Cerebellar nuclear complex (tissue), 1 donor: ENCODE measurements at places on chromosomes 13 and 19.

GRCh38 chr19:48544856-48545750, 6.9 kb upstream of the SULT2B1 start:
- DNase-seq = no peak

DNA sequence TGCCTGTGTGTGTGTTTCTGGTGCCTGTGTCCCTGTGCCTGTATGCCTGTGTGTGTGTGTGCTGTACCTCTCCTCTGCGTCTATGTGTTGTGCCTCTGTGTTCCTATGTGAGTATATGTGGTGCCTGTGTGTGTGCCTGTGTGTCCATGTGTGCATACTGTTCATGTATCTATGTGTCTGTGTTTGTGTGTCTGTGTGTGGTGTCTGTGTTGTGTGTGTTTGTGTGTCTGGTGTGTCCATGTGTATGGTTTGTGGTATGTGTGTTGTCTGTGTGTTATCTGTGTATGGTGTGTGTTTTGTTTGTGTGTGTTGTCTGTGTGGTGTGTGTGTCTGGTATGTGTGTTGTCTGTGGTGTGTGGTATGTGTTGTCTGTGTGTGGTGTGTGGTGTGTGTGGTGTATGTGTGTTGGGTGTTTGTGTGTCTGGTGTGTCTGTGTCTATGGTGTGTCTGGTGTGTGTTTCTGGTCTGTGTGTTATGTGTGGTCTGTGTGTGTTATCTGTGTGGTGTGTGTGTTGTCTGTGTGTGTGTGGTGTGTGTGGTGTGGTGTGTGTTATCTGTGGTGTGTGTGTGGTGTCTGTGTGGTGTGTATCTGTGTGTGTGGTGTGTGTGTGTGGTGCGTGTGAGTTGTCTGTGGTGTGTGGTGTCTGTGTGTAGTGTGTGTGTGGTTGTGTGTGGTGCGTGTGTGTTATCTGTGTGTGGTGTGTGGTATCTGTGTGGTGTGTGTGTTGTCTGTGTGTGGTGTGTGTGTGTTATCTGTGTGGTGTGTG, 20.4 kb downstream of the HDGFL2 start:
- DNase-seq = no peak

DNA sequence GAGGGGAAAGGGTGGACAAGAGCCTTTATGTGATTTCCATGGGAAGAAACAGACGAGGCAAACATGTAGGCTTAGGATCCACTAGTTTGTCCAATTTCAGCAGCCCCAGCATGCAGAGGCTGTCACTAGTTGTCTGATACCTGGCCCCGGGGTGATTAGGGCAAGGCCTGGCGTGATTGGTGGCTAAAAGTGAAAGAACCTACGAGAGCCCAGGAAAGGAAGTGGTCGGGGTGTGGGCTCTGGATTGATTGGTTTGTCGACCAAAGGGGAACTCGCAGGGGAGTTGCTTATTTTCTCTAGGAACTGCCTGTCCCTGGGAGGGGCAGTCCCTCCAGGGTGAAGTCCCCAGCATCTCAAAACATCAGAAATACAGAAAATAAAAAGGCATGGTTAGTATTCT, 64.2 kb upstream of the UQCRFS1 start:
- DNase-seq = no peak

DNA sequence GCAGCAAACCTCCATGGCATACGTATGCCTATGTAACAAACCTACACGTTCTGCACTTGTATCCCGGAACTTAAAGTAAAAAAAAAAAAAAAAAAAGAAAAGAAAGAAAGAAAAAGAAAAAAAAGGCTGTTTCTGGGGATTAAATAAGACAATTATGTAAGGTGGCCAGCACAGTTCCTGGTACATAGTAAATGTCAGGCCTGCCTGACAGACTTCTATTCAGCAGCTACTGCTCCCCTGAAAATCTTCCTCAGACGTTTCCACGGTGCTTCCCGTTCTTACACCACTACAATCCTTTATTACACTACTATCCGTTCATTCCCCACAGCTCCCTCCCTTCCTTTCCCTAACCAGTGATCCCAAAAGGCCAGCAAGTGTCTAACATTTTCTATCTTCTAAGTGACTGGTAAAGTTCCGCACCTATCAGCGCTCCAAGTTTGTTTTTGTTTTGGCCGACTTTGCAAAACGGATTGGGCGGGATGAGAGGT, 636 bp upstream of the RB1 start:
- DNase-seq = no peak

DNA sequence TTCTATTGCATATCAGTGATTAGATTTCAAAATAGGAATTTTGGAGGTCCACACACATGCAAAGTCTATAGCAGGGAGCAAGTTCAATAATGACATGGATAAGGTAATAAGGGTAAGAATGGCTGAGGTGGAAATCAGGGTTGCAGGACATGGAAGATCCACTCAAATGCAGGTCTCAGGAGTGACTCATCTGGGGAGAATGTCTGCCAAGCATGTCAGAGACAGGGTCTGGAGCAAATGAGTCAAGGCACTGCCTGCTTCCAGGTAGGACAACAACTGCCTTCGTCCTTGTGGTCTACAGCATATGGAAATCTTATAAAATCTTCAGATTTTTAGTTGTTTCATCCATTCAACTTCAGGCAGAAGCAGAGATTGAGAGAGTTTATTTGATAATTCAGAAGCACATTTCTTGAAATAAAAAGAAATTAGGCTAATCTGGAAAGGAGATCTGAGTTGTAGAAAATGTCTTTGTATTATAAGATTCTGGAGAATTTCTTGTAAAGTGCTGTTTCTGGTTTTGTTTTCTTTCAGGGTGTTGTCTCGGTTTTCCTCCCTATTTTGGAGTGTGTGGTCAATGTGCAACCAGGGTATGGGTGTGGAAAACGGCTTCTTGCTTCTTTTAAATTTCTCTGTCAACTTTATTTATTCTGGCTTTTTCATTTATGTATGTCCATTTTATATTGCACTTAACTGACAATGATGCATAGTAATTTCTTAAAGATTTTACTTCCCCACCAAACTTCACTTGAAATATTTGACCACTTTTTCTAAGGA, 748.8 kb downstream of the LIG4 start:
- DNase-seq = no peak

GRCh38 chr19:3459089-3459881, 21.0 kb downstream of the SMIM24 start:
- DNase-seq = no peak

GRCh38 chr13:39663958-39664357, 8.5 kb downstream of the COG6 start:
- no peak for DNase-seq

DNA sequence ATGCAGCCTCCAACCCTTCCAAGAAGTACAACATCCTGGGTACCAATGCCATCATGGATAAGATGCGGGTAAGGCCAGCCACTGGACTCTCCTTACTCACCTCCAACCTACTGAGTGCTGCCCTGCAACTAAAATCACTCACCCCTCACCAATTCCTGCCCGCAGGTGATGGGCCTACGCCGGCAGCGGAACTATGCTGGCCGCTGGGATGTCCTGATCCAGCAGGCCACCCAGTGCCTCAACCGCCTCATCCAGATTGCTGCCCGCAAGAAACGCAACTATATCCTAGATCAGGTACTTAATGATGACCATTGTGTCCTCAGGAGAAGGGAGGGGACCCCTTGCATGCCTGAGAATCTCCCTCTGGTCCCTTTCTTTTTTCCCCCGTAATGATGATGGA, 15.6 kb upstream of the CCDC97 start:
- DNase-seq = no peak

- DNase-seq = no peak
Observed at GRCh38 chr13:73075954-73076353, 17.1 kb downstream of the KLF5 start.

DNA sequence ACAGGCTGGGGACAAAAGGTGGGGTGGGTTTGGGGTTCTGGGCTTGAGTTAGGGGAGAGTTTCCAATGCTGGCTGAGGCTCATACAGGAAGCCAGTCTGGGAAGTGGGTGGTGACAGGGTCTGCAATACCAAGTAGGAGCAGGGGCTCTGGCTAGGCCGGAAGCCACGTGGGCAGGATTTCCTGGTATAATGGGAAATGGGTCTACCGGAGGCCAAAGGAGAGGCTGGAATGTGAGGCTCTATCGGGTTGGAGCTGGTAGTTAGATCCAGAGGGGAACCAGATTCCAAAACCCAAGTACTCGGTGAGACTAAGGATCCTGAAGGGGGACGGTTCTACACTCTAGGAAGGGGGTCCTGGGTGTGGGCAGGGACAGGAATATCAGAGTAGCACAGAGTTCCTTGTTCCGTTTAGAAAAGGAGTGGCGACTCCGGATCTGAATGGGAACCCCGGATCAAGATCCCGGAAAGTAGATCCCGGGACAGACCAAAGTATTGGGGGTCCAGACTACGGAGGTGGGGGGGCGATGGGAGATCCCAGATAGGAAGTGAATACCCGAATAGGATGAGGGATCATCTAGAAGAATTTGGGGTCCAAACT, 802 bp downstream of the CDC37 start:
- DNase-seq = no peak

GRCh38 chr13:58025821-58026220, 394.3 kb downstream of the PCDH17 start:
- DNase-seq = no peak

GRCh38 chr13:44309794-44310757, 63.5 kb upstream of the SERP2 start:
- DNase-seq = no peak

GRCh38 chr13:28313579-28313978, 175.2 kb downstream of the PAN3 start:
- DNase-seq = no peak

DNA sequence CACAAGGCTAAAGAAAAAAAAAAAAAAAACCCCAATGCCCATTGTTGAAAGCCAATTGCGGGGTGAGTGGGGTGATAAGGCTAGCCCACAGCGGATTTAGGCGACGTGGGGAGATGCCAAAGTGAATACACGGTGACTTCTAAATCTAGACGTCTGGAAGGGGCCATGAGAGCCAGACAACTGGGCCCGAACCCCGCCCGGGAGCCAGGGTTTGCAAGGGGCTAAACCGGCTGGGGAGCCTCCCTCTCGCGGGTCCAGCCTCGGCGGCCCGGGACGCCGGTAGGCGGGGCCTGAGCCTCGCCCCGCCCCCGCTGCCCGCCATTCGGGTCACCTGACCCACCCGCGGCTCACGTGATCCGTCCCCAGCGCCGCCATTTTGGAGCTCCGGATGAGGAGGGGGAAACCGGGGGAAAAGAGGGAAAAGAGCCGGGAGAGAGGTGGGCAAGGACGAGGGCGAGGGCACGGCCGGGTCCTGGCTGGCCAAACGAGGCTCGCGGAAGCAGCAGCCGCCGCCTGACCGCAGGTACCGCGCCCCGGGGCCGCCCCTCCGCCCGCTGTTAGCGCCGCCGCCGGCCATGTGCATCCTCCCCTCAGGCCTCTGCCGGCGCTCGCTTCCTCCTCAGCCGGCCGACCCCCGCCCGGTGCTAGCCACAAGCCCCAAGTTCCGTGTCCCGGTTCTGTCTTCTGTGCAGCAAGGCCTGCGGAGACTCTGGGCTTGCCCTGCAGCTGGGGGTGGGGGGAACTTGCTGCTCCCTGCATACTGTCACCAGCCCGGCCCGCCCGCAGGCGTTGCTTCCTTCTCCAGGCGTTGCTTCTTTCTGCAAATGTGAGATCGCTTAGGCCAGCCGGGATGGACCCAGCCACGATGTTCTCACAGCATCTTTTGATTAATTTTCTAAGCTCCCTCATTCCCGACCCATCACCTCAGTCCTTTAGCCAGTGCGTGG, at the start of gene ZNF507:
Gene ZNF507 (plus strand): TSS at position 350 of the 947 bp plus-strand sequence. CDS start 7,221 bp downstream, outside the sequence.
- DNase-seq = peak; percentile 24

GRCh38 chr13:112587212-112587763, 665 bp downstream of the TUBGCP3 start:
- no peak for DNase-seq

- DNase-seq = no peak
Observed at GRCh38 chr19:16207490-16208025, 9.8 kb downstream of the AP1M1 start.

DNA sequence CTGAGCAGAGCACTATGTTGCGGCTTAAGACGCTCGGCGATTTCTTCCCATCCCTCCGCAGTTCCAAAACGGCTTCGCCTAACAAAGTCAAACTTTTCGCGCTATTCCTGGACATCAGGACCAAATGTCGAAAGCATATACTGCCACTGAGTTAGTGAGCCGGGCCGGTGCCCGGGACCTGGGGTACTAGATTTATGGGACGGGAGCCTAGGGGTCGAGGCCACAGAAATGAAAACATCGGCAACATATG, 699 bp downstream of the RCBTB2 start:
- DNase-seq = no peak

DNA sequence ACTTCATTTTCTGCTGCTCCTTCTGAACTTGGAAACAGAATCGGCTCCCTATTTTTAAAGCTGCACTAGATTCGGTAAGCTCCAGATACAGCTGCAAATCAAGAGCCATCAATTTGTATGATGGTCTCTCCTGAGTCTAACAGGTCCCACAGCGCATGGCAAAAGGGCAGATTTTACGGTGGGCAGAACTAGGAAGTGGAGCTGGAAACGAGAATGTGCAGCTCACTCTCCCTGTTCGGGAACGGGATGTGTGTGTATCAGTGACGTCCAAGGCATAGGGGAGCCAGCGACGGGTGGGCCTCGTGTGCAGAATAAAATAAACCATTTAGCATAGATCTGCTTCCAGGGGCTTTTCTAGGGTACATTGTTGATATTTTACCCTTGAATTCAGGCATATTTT, 74.2 kb downstream of the COL4A1 start:
- DNase-seq = no peak

DNA sequence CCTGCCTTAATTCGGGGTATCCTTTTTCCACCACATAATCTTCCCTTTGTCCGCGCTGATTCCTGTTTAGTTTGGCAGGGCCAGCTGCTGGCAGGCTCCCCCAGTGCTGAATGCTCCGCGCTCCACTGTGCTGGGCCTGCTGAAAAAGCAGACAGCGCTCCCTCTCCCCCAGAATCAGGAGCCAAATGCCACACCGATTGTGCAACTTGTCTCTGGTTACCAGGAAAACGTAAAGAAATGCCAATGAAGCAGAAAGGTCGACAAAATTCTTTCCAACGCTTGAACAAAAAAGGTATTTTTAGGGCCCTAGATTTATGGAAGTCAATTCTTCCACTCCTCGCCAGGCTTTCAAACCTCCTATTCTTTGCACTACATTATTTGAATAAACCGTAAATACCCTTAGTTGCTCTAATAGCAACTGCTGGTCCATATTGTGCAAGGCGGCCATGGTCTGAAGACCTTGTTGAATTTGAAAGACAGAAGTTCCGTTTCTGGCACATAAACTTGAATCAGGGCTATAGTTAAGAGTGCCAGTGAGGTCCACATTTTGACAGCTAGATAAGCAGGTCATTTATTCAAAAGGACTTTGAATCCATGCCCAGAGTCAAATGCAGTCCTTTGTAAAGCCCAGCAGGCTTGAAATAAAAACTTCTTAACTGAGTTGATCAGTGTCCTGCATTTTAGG, 206.7 kb upstream of the RFC3 start:
- DNase-seq = no peak
